Stimulated activated CD8-positive, alpha-beta memory T cell treated with anti-CD3 and anti-CD28 coated beads, Interleukin-7, amount 100 ng/mL, for 1 hour (primary cell): ENCODE measurements at places on chromosomes 4 and X.

- peak; percentile 20 for DNase-seq
These were observed 34.2 kb downstream of the FAM193A start for GRCh38 chr4:2570551-2571222.

DNA sequence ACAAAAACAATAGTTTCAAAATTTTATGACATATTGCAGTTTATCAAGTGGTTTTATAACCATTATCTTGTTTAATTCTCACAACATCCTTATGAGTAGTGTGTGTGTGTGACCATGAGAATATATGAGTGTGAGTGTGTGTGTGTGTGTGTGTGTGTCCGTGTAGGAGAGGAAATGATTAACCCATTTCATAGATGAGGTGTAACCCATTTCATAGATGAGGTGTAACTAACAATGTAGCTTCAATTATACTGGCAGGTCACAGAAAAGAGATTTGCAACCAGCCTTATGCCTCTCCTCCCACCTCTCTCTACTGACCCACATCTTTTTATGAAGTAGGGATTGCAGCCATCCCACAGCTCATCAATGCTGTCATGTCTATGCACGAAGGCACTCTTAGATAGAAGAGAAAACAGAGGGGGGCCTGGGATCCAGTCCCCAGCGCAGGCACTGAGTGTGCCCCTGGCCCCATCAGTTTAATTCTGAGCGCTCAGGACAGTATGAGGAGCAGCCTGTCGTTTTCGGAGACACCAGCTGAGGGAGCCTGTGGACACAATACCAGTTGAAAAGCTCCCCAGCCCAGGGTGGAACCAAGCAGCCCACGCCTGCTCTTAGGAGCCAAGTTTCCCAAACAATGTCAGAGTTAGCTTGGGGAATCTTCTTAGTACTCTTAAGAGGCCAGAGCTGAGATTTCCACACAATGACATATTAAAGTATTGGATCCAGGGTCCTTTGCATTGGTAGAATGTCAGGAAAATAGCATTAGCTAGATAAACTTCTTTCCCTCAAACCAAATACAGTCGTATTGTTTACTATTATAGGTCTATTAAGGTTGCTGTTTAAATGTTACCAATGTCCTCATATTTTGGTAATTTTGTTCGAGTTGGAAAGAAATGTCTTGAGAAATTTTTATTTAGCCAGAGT is 88.6 kb downstream of the PALLD start:
- no peak for DNase-seq

- DNase-seq, result no peak
These were observed 2.3 kb downstream of the AMMECR1 start for GRCh38 chrX:110315551-110315950.

- DNase-seq, result no peak
These were observed 100.3 kb upstream of the RPL34 start for GRCh38 chr4:108519911-108520601.

DNA sequence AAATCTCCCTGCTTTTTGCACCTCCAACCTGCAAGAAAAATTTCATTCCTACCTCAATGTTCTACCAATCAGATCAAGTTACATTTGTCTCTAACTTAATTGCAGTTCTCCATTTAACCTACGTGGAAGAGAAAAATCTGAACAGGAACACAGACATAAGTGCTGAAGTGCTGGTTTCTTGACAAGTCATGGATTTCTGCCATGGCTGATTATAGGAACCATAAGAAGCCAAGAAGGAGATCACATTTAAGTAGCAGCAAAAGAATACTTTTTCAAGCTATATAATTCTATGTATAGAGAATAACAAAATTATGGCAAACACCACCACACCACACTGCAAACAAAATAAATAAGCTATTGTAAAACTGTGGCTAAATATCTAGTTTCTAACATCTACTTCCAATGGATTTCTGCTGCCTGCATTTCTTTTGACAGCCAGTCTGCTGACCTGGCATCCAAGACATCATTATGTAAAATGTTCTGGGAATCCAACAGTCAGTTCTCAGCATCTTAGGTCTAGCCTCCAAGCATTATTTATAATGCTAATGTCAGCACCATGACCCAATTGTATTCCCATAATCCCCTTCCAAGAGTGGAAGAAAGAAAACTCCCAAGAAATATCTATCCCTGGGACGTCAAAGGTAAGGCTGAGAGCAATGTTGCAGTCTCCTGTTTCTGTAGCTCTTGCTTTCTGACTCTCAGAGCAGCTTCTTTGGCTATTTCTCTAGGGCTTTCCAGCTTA is 50.8 kb upstream of the GAB1 start:
- no peak for DNase-seq

DNA sequence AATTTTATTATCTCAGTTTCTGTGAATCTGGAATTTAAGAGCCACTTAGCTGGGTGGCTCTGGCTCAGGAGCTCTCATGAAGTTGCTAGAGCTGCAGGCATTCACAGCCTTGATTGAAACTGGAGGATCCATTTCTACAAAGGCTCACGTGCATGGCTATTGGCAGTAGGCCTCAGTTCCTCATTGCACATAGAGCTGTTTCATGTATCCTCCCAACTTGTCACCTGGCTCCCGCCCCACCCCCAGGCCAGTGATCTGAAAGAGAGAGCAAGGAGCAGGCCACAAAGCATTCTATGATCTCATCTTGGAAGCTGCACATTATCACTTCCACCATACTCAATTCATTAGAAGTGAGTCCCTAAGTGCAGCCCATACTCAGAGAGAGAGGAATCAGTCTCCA is 18.5 kb upstream of the AP1AR start:
- no peak for DNase-seq

DNA sequence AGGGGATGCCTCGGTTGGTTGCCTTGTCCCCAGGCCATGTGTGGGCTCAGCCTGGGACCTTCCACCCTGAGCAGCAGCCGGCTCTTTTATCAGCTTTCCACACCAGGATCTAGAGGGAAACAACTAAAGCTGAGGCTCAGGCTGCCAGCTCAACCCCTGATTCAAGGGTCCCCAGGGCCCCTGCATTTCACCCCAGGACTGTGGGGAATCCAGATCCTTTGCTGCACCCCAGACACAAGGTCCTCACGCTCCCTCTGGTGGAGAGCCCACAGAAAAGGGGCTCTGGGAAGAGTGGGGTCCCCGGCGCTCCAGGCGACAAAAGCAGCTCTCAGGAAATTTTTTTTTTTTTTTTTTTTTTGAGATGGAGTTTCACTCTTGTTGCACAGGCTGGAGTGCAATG is 64.3 kb downstream of the ZFYVE28 start:
- no peak for DNase-seq

- DNase-seq, result no peak
These were observed 3.8 kb downstream of the KDM6A start for GRCh38 chrX:44876767-44877166.

GRCh38 chr4:176142253-176142652 is 53.1 kb downstream of the SPATA4 start:
- no peak for DNase-seq

GRCh38 chrX:124328765-124329164 is 3.7 kb upstream of the TEX13D start:
- no peak for DNase-seq
